ENCODE measurements at places on chromosomes 11 and 22.

GRCh38 chr11:132977746-132978145, 554.6 kb downstream of the OPCML start:
- no peak for DNase-seq

- no peak for DNase-seq
These were observed 98.1 kb downstream of the CEP164 start for GRCh38 chr11:117425679-117426296.

- DNase-seq: no peak
These were observed 57.4 kb downstream of the JAM3 start for GRCh38 chr11:134126217-134126822.

- DNase-seq: no peak
These were observed 153.0 kb upstream of the TIMP3 start for GRCh38 chr22:32648486-32648885.

GRCh38 chr22:36858156-36858555, 2.6 kb upstream of the NCF4 start:
- DNase-seq: no peak

- DNase-seq: no peak
These were observed 9.7 kb downstream of the DGKZ start for GRCh38 chr11:46356924-46357482.

DNA sequence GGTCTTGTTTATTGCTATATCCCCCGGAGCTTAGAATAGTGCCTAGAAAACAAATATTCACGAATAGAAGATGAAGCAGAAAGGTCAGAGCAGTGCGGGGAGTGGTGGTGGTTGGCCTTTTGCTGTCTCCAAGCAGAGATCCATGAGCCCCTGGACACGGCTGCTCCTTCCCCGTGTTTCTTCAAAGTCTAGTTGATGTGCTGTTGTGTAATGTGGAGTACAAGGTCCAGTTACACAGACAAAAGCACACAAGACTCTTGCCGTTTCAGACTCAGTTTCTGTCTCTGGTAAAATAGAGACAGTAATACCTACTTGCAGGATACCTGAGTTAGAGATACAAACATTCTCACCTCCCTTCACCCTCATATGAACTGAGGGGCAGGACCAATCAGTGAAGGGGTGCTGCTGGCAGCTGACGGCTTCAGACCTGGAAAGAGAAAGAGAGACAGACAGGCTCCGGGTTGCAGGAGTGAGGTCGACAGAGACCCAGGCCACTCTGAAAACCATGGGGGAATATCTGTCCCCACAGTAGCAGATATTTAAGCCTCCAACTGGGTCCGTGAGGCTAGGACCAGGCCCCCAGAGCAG, 56.2 kb downstream of the RASSF10 start:
- DNase-seq: no peak

- DNase-seq: peak; percentile 53
These were observed 16.3 kb downstream of the CRYBB2 start for GRCh38 chr22:25235547-25236290.

DNA sequence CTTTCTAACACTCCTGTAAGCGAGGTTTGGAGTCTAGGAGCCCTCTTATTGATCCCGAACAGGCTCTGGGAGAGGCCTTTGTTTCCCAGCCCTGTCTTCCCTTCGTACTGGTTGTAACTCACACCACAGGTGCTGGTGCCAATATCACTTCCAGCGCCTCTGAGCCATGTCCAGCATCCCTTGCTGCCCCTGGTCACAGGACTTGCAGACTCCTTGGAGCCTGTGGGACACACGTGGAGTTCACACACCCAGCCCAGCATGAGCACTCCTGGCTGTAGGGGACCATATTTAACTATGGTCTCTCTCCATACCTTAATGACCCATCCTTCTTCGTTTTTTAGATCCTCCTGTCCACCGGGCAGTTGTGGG, 2.2 kb downstream of the ZBTB16 start:
- DNase-seq: no peak

DNA sequence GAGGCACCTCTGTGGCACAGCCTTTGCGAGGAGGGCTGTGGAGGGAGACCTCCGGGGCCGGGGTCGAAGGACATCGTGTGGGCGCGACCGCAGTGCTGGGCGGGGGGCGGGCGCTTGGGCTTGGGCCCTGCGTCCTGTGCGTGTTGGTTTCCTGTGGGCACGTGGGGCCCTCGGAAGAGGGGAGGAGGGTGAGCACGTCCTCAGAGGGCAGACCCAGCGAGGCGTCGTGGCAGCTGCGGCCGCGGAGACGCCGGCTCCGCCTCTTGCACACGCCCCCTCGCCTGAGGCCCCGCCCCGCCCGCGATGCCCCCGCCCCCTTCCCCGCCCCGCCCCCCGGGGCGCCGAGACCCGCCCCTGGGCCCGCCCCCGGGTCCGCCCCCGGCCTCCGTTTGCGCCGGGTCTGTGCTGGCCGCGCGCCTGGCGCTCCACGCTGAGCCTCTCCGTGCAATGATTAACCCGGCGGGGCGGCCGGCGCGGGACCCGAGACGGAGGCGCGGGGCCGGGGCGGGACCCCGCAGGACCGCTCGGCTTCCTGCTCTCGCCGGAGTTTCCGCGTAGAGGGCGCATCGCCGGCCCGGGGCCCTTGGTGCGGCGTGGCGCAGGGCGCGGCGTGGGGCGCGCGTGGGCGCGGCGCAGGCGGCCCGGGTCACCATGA, at the start of gene PRR5:
TSS of gene PRR5 (plus strand) at position 381 of the 655 bp plus-strand sequence. CDS start at position 652, 271 bp downstream.
- peak; percentile 53 for DNase-seq

DNA sequence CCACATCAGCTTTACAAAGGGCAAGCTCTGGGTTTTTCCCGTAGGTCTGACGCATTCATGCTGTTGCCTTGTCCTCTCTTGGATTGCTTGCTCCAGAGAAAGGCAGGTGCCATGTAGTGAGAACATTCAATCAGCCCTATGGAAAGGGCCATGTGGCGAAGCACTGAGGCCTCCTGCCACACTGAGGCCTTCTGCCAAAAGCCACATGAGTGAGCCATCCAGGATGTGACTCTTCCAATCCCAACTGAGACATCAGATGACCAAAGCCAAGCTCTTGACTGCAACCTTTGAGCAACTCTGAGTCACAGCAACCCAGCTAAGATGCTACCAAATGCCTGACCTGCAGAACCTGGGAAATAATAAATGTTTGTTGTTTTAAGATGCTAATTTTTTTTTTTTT, 9.0 kb upstream of the PANX3 start:
- DNase-seq: no peak

GRCh38 chr22:48712558-48713271, 1115.0 kb downstream of the BRD1 start:
- DNase-seq: no peak

- DNase-seq: no peak
These were observed 258.1 kb downstream of the C11orf87 start for GRCh38 chr11:109680127-109680526.

DNA sequence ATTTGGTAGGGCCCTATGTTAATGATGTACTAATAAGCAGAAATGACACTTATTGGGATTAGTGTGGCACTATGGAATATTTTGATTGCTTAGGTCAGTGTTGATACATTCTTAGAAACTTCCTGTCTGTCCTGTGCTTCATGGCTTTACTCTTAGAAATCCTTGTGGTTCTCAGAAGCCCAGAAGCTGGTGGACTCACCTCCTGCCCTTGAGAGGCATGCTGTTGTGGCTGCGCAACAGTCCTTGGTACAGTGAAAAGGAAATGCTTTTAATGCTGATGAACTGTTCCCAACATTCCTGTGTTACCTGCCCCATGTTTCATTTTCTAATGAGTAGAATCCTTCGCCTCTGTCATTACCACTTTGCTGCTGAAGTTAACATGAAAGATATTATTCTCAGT, 52.4 kb upstream of the MYO18B start:
- DNase-seq: no peak

DNA sequence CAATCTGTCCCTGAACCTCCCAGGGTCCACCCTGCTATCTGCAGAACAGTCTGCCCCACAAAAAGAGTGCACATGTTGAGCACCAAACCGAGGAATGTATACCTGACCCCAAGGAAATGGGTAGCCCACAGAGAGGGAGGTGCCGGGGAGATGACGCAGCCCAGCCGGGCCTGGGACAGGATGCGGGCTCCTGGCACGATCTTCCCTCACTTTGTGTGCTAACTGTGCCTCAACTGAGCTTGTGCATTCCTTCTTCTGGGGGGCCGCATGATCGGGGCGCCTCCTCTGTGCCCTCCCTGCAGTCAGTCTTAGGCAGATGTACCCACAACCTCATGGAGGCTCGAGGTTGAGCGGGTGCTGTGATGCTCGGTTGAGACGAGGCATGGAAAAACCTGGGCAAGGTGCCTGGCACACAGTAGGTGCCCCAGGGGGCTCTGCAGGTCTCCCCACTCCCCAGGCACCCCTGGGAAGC, 2.4 kb downstream of the GAS2L1 start:
- no peak for DNase-seq

- no peak for DNase-seq
These were observed 25.6 kb downstream of the MRPL21 start for GRCh38 chr11:68878022-68878421.

DNA sequence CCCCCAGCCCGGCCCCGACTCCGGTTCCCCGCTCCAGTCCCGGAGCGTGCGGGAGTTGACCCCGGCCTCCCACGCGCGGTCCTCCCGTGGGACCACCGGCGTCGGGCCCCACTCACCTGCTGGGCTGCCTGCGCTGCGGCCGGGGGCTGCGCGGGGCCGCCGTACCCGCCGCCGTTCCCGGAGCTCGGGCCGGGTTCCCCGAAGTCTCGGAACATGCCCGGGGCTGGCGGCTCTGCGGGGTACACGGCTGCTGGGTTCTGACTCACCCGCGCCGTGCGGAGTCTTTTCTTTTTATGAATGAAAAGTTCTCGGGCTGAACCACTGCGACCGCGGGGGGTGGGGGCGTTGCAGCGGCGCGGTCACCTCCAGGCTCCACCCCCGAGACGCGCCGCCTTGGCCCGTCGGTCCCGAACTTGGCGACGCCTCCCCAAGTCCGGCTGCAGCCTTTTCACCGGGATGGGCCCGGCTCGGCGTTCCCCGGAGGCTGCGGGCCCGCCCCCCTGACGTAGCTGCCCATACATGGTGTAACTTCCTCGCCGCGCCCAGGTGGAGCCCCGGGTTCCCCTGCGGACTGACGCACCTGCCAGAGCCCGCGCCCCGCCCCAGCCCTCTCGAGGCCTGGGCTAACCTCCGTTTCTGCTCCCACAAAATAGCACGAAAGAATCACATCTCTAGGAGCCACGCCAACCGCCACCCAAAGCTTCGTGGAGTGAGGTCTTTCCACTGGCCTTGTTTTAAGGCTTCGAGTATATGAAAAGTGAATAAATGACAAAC, at the start of gene FOSL1:
TSS of gene FOSL1 (minus strand) at position 264 of the 774 bp plus-strand sequence. CDS start at position 215, 49 bp downstream.
- peak; percentile 93 for DNase-seq

GRCh38 chr11:74086242-74086884, 77.5 kb upstream of the UCP3 start:
- no peak for DNase-seq

GRCh38 chr11:36605221-36606216, 7.5 kb upstream of the RAG2 start:
- DNase-seq: no peak

GRCh38 chr22:17914474-17914873, 109.9 kb downstream of the MICAL3 start:
- DNase-seq: no peak

- DNase-seq: no peak
These were observed 120.5 kb downstream of the TEAD1 start for GRCh38 chr11:12794576-12795230.

DNA sequence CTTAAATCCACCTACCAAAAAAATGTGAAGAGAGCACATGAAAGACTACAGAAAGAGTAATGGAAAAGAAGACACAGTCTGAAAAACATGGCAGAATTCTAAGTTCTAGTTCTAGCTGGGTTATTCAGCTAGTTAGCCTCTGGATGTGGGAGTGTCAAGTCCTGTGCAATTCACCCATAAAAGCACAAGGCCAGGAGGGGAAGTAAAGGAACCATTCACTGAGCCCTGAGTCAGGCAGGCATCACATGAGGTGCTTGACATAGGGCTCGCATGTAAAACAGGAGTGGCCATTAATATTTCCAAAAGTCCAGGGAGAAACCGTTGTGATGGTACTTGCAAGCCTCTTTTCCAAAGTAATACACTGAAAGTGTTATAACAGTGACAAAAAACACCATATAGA, 103.7 kb downstream of the GAB2 start:
- DNase-seq: no peak

GRCh38 chr22:42357634-42358296, 74.4 kb downstream of the NFAM1 start:
- no peak for DNase-seq

DNA sequence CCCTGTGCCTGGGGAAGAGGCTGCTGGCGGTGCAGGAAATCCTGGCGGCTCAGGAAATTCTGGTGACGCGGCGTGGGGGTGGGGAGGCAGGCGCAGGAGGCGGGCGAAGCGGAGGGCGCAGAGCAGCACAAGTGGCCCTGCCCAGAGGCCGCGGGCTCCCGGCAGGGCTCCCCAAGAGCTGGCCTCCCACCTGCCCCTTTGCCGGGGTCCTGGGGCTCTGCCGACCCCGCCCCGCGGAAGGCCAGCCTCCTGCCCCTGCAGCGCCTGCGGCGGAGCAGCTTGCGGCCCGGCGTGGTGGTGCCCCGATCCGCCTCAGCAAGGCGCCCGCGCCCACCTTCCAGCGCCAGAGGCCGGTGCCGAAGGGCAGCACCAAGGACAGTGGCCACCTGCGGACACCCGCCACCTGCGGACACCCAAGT, 100.2 kb upstream of the OR4C13 start:
- no peak for DNase-seq

- no peak for DNase-seq
These were observed 3.2 kb downstream of the THAP7 start for GRCh38 chr22:20998411-20999336.

GRCh38 chr22:48722661-48723060, 1105.0 kb downstream of the BRD1 start:
- no peak for DNase-seq

- DNase-seq: no peak
These were observed 21.1 kb downstream of the NCAPD3 start for GRCh38 chr11:134202661-134203060.

DNA sequence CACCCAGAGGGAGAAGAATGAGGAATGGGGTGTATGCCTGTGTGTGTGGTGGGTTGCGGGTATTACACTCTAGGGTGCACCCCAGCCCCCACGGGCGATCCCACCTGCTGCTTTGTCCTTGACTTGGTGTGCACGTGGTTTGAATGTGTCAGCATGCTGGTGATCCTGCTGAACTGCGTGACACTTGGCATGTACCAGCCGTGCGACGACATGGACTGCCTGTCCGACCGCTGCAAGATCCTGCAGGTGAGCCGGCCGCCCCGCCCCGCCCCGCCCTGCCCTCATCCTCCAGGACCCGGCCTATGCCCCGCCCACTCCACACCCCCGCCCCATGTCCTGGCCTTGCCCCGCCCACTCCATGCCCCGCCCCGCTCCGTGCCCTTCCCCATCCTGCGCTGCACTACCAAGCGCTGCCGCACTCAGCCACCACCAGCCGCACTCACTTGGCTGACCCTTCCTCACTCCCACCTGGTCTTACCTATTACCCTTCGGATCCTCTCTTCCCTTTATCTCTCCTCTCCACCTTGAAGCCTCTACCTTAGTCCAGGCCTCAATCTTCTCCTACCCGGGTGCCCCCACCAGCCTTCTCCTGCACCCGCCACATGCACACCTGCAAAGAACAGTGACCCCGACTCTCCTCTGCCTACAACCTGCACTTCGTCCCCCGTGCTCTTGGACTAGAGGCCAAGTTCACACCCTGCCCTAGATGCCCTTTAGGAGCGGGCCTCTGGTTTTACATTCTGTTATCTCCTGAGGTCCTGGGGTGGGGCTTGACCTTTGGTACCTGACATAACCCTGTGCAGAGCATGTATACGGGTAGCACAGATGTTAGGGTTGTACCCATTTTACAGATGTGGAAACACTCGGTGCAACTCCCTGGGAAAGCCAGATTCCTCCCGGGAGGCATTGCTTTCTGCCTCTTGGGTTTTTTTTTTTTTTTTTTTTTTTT, 27.7 kb downstream of the CACNA1I start:
- peak; percentile 74 for DNase-seq
